Stimulated activated CD4-positive, alpha-beta T cell treated with anti-CD3 and anti-CD28 coated beads, TNF-alpha, amount 100 ng/mL, for 24 hours (primary cell): ENCODE measurements at places on chromosomes 1 and 21.

GRCh38 chr1:244128591-244129383 lies 77.7 kb downstream of the ZBTB18 start:
- no peak for DNase-seq

DNA sequence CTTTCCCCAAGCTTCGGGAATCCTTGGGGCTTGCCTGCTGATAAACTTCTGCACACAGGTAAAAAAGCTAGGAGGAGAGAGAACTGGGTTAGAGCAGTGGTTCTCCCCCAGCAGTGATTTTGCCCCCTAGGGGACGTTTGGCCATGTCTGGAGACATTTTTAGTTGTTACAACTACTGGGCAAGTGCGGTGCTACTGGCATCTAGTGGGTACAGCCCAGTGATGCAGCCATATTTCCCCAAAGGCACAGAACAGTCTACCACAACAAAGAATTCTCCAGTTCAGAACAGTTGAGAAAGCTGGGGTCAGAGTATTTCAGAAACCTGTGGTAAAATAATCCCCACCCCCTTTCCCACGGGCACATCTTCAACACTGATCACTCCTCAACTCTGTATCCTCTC lies 41.3 kb downstream of the LRRC71 start:
- DNase-seq, result no peak

DNA sequence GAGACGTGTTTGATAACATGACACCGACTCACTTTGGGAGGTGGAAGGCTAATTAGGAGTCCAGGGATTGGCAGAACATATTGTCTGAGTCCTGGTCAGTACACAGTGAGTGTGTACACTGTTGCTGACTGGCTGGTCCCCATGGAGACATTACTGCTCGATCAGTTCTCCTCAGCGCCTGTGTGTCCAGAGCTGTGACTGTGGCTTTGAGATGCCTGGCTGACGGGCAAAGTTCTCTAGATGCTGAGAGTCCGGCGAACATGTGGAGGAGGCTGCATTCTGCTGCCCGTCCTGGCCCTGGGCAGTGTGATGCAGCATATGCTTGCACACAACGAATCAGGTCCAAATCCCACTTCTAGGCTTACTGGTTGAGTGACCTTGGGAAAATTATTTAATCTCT lies 280.1 kb upstream of the ST6GALNAC5 start:
- DNase-seq, result no peak

- no peak for DNase-seq
Observed at GRCh38 chr1:156502894-156503697, 2.5 kb upstream of the MEF2D start.

GRCh38 chr1:82775406-82776000 lies 974.8 kb downstream of the ADGRL2 start:
- no peak for DNase-seq

- DNase-seq, result no peak
Observed at GRCh38 chr1:198253259-198253658, 96.5 kb downstream of the NEK7 start.

DNA sequence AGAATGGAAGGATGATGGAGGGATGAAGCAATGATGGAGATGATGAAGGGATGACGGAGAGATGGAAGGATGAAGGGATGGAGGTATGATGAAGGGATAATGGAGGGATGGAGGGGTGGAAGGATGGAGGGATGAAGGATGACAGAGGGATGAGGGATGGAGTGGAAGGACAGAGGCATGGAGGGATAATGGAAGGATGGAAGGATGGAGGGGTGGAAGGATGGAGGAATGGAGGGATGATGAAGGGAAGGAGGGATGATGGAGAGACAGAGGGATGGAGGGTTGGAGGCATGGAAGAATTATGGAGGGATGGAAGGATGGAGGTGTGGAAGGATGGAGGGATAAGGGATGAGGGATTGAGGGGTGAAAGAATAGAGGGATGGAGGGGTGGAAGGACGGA lies 62.8 kb downstream of the KCNAB2 start:
- DNase-seq, result no peak

DNA sequence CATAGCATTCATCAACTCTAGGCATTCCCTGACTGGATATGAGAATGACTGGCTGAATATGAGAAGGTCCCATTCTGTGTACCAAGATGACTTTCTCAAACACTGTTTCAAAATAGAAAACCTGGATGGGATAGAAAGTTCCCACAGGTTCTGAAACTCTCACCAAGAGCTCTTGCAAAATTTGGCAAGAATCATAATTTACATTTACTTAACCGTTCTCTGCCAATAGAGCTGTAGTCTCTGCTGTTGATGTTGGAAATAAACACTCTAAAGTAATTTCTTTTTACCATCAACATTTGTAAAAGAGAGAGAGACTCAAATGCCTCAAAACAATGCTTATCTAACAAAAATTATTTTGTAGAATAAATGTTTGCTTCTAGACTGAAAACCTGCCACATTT lies 221.1 kb downstream of the LMO4 start:
- DNase-seq, result no peak

GRCh38 chr1:230681599-230681998 lies 32.3 kb downstream of the AGT start:
- DNase-seq, result no peak

GRCh38 chr1:159274631-159275030 lies 27.5 kb upstream of the FCER1A start:
- no peak for DNase-seq

DNA sequence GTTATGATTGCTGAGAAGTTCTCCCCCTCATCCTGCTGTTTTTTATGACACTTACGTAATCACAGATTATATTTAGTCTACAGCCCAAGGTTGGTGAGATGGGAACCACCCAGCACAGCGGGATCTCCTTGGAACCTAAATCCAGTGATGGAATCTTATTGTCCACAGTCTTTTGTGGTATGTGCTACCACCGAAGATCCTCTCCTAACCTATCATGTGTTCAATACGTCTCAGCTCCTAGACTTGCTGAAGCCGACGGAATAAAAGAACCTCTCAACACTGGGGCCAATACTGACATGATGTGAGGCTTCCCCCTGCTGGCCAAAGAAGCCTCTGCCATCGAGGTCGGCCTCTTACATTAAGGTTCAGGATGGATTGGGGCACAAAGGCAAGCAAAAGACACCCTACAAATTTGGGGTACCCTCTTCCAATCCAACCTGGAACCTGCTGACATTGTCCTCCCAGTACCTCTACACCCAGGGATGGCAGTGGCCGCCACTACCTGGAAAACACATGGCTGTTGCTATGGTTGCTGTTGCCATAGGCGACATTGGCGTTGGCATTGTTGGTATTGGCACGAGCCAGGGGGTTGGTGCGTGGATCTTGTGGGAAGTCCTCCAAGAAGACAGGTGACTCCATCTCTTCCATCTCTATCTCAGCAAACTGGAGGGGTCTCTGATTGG lies 19.4 kb upstream of the KIF21B start:
- DNase-seq, result peak; percentile 62

- no peak for DNase-seq
Observed at GRCh38 chr1:113018911-113019310, 54.1 kb upstream of the LRIG2 start.

GRCh38 chr1:81498471-81499462 lies 302.0 kb upstream of the ADGRL2 start:
- no peak for DNase-seq

DNA sequence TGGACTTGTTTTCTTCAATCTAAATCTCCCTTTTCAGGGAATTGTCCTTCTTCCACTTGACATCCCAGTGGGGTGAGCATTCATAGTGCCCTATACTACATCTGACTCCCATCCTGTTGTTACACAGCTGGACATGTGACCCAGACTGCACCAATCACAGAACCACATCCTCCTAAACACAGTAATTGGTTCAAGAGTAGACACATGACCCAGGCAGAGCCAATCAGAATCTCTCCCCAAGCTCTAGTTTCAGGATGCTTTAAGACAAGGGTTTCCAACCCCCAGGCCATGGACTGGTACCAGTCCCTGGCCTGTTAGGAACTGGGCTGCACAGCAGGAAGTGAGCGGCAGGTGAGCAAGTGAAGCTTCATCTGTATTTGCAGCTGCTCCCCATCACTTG lies 5.6 kb upstream of the DDOST start:
- no peak for DNase-seq

DNA sequence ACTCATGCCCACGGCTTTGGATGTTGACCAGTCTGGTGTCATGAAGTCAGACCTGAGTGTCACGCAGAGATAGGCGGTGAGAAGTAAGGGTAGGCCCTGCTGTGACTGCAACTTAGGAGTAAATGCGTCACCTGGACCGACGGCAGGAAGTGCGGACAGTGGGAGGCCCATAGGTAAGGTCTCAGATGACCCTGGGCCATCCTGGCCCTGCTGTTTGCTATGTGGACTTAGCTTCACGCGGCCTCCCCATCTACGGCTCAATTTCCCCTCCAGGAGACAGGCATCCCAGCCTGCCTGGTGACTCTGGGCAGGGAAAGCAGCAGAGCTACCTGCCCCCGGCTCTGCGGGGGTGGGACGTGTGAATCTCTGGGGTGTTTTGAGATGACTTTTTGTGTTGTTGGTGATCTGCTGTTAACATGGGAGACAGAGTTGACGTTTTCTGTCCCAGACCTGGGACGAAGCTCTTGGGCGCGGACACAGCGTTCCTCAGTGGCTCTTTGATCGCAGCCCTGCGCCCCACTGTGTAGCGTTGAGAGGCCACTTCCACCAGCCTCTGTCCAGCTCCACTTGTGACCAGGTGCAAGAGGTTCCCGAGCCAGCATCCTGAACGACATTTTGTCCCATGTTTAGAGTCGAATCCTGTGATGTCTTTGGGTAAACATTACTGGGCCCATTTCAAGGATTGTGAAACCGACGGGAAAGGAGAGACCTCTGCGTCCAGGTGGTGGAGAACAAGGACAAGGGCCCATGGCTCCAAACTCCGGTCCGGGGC lies 39.9 kb downstream of the CRYAA start:
- no peak for DNase-seq

DNA sequence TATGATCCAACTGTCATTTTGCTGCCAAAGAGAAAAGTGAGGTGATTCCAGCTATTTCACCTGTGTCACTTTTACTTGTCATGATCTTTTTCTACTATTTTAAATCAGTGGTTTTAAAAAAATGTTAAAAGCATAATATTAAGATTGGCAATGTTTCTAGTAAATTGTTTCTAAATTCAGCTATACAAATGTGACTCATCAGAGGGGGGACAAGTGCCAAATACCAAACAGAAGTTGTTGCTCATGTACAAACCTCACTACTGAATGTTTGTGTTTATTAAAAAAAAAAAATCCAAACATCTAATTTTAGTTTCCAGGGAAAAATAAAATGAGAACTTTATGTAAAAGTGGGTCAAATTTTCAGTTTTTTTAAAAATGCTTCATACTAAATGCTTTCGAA lies 346.2 kb upstream of the SNX7 start:
- DNase-seq, result no peak

GRCh38 chr1:233151861-233152260 lies 143.7 kb downstream of the PCNX2 start:
- DNase-seq, result no peak

DNA sequence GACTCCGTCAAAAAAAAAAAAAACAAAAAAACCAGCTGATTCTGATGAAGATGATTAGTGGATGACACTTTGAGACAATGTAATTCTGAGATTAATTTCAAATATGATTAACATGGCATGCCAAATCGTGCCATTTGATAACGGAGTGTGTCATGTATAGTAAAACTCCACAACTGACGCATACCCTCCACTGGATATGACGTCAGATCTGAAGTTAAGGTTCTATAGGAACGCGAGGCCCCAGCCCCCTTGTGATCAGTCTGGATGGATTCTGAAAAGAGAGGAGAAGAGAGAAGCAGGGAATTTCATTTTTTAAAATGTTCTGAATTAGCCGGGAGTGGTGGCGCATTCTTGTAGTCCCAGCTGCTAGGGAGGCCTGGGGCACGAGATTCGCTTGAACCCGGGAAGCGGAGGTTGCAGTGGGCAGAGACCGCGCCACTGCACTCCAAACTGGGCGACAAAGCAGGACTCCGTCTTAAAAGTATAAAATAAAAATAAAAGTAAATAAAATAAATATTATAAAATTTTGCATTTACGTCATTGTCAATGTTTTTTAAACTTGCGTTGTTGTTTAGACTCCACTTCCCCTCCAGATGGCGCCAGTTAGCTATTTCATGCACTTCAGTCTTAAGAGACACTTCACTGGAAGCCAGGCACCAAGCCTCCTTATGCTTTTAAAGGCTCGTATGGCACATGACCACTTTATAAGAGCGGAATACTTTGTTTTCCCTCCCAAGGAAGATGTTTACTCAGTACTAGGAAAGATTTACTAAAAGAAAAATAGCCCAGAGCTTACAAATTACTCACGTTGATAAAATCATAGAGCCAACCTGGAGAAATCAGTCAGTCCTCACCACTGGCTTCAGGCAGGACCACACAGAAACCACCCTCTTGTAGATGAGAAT lies 65.5 kb downstream of the UBE2U start:
- DNase-seq, result peak; percentile 61

GRCh38 chr1:111592389-111593361 lies 26.9 kb upstream of the RAP1A start:
- peak; percentile 92 for DNase-seq

DNA sequence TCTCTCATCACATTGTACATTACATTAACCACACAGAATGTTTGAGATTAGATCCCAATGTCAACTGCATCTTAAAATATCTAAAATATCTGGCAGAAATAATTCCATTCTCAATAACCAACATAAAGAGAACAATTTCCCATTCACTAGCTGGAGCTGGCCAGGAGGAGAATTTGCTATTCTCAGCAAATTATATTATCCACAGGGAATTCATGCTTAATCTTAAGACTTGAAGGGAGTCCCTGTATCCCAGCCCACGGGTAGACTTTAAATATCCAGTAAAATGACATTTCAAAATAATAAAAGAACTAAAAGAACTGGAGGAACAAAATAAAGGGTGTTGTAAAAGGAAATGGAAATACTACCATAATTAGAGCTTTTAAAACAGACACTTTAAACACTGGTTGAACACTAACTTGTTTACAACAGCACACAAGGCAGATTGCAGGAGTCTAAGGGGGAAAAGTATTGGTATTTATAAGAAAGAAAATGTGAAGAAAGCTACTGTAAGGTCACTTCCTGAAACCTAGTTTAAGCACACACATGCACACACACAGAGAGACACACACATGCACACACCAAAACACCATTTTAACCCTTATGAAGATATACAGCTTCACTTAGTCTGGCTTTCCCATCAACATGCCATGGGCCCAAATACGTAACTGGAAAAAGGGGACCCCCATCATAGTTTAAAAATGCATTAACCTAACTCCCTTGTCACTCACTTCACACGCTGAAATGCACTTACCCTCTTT lies 107.0 kb downstream of the PTPN14 start:
- no peak for DNase-seq

GRCh38 chr1:19009126-19009881 lies 52.8 kb upstream of the IFFO2 start:
- DNase-seq, result no peak

DNA sequence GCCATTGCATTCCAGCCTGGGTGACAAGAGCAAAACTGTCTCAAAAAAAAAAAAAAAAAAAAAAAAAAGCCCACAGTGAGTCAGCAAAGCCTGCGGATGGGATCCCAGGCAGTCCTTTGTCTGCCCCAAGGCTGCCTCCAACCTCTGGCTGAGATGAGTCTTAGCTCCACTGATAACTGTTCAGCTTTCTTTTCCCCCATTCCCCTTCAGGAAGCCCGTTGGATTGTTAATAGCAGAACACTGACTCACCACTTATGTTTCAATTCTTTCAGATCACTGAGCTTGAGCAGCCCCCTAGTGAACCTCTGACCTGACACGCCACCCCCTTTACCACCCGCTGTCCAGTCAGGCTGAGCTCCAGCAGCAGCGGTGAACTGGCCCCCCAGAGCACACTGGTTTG lies 57.5 kb downstream of the ERG start:
- no peak for DNase-seq
